CD4-positive, alpha-beta T cell treated with Interferon alpha-2 for 1 hour (primary cell): ENCODE measurements at places on chromosomes 1 and 21.

- no peak for DNase-seq
These were observed 60.4 kb downstream of the CAPN2 start for GRCh38 chr1:223772771-223773160.

DNA sequence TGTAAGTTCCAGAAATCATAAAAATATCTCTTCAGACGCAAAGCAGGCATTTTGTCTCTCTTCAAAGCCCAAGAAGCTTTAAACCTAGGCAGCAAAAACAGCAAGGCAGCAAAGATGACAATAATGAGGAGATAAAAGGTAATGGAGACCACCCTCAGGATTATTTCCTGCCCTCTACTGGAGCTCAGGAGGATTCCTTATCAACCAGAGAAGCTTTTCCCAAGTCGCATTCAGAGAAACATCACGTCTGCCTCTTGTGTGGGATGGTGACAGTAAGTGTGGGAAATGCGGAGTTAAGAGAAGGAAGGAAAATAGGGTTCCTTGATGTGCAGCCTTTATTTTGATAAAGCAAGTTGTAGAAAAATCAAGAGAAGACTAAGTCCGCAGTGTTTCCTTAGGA is 365.8 kb downstream of the RGS7 start:
- DNase-seq, result no peak

- DNase-seq, result no peak
These were observed 39.4 kb upstream of the GADD45A start for GRCh38 chr1:67645495-67646144.

DNA sequence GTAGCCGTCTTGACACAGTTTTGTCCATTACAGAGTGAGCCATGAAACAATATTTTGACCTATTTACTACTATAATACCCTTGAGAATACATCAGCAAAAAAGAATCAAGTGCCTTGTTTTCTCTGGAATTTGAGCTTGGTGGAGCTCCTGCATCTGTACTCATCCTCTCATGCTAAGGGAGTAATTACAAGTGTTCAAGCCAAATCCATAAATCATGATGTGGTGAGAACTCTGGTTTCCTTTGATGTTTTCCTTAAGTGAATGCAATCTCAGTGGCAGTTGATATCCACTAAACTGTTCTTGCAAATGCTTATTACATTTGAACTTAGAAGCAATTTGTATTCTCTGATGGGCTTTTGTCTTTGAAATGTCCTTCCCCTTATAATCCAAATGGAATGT is 824.6 kb upstream of the TMPRSS15 start:
- no peak for DNase-seq

GRCh38 chr1:233654658-233655280 is 40.9 kb downstream of the KCNK1 start:
- no peak for DNase-seq

GRCh38 chr1:53634571-53634979 is 104.4 kb downstream of the GLIS1 start:
- DNase-seq, result no peak

- no peak for DNase-seq
These were observed 16.8 kb downstream of the FLG2 start for GRCh38 chr1:152343006-152343405.

DNA sequence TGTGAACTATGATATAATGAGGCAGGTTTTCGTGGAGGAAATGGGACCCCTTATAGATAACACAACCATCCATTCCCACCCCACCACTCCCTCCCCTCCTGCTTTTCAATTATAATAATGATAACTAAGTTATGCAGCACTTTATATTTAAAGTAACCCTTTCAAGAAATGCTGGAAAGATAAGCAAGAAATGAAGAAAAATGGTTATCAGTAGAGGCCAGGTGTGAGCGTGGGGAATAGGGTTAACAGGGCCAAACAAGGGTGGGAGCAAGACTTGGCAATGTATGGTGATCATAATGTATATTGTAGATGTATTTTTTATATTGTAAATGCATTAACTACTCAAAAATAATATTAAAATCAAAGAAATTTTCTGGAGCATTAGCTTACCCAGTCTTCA is 133.4 kb downstream of the PBX1 start:
- DNase-seq, result no peak

- no peak for DNase-seq
These were observed 141.1 kb downstream of the DISP1 start for GRCh38 chr1:222955964-222956363.

DNA sequence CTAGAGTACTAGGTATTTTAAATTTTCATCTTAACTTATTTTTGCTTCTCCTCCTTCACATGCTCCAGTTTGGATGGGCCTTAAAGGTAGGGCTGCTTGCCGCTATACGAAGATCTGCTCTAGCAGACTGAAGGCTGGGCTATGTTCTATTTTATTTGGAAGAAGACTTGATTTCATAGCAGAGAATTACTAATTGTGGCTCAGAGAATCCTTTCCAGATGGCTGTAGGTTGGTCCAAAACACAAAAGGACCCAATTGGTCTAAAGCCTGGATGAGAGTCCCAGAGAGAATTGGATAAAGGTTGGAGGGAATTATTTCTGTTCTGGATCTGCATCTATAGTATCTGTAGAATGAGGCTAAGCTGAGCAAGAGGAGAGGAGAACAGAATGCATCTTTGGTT is 719.4 kb upstream of the PTBP2 start:
- DNase-seq, result no peak

DNA sequence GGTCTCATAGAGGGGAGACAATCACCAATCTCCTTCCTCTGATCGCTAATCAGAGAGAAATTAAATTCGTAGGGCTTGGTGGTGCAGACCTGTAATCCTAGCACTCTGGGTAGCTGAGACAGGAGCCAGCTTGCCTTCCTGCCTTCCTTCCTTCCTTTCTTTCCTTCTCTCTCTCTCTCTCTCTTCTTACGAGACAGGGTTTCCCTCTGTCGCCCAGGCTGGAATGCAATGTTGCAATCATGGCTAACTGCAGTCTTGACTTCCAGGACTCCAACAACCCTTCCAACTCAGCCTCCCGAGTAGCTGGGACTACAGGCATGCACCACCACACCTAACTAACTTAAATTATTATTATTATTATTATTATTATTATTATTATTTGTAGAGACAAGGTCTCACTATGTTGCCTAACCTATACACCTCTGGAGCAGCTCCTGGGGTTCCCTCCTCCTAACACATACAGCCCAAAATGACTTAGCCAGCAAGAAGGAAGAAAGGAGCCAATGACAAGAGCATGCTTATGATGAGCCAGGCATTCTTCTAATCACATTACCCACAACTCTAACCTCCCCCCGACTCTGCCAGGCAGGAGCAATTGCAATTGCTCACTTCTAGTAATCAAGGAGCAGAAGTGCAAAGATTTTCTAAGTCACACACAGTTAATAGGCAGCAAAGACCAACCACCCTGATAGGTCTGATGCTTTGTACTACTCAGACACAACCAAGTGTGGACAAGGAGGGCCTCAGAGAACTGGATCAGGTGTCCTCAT is 105.4 kb upstream of the F3 start:
- DNase-seq, result no peak

DNA sequence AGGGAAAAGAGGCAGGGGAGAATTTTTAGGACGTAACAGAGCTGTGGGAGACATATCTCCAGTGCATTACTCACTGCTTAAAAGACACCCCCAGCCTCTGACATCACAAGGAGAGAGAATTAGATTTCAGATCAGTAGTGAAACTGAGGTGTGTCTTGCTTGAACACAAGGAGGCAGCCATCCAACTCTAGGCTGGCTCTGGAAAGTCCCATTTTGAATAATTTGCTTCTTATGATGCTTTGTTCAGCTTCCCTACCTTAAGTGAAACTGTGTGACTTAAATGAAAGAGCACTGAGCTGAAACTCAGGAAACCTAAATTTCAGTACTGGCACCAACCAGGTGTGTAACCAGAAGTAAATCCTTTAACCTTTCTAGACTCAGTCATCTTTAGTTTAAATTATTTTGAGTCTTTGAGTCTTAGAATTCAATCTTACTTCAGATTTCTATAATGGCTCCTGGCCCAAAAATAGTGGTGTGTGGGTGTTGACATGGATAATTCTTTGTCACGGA is 251.6 kb upstream of the SGIP1 start:
- peak; percentile 90 for DNase-seq

DNA sequence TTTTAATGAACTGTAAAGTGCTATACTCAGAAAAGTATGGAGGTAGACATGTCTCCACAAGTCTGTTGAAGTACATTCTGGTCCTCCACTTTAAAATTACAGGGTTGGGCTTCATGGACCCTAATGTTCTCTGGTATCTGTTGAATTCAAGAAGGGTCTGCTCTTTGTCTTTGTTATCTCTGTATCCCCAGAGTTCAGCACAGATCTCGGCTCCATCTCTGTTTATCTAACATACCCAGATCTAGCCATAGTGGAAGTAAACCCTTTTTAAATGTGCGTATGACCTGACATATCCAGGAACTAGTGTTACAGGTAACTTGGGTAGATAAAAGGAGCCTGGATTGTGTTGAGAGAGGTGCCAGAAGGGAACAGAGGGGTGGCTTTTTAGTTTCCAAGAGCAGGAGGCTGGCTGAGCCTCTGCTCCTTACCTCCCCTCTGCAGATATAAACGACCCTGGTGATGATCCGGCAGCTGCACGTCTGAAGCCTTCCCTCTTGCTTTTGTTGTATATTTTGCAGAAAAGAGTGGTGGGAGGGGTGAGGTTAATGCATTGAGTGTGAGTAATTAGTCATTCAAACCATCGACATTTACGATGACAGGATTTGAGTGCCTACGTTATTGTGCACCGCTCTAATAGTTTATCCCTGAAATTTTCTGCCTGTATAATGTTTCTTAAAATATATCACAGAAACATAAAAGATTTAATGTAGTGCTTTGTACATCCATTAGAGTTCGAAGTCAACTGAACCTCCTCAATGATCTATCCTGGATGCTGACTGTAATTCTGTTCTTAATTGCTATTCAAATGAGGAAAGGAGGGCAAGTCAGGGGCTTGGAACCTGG is 30.8 kb downstream of the ELAVL4 start:
- DNase-seq, result no peak

DNA sequence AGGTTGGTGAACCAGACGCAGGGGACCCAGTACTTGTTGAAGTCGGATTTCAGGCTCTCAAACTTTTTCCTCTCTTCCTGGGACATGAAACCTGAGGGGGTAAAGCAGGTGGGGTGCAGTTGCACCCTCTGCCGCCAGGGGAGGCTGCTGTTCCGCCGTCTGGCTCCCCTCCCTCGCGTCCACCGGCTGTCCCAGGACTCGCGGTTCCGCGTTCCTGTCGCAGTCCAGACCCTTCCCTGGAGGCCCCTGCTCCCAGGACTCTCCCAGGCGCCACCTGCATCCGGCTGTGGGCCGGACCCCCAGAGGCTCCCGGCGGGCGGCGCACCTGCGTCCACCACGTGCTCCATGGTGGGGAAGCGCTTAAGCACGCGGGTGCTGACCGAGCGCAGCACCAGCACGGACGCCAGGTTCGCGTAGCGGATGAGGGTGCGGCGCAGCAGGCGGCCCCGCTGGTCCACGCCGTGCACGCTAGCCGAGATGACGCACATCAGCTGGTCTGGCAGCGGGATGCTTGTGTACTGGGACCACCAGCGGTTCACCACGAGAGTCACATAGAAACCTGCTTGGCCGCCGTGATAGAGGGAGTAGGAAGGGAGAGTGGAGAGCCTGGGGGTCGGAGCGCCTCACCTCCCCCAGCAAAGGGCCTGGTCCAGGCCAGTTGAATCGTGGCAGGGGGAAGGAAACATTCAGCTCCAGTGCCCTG is 1.7 kb downstream of the BEST4 start:
- peak; percentile 75 for DNase-seq

GRCh38 chr1:236141447-236142252 is 689 bp upstream of the GPR137B start:
- DNase-seq, result no peak

DNA sequence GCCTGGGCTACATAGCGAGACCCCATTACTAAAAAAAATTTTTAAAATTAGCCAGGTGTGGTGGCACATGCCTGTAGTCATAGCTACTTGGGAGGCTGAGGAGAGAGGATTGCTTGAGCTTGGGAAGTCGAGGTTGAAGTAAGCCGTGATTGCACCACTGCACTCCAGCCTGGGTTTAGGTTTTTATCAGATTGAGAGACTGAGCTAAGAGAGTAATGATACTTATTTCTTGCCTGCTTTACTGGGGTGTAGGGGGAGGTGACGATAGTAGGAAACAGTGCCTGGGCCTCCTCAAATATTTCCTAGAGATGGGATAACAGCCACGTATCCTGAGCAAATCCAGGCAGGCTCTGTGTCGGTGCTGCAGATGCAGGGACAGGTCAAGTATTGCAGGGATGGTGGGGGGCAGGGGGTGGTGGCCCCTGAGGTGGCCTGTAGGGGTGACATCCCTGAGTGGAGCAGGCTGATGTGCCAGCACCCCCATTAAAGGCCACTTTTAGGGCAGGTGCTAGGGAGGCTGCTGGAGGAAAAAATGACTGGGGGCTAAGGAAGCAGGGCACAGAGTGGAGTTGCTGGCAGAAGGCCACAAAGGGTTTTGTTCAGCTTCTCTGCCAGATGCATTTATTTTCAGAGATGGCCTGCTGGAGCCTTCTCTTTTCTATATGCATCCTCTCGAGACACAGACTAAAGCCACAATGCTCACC is 130.5 kb downstream of the RHOU start:
- no peak for DNase-seq

- no peak for DNase-seq
These were observed 358.3 kb downstream of the KIF26B start for GRCh38 chr1:245512980-245513578.

DNA sequence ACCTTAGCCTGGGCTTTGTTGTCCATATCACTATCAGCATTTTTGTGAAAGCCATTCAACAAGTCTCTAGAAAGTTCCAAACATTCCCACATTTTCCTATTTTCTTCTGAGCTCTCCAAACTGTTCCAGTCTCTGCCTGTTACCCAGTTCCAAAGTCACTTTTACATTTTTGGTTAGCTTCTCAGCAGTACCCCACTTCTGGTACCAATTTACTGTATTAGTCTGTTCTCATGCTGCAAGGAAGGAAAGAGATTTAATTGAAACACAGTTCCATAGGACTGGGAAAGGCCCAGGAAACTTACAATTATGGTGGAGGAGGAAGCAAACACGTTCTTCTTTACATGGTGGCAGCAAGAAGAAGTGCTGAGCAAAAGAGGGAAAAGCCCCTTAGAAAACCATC is 247.2 kb upstream of the B3GALT2 start:
- DNase-seq, result no peak

GRCh38 chr1:161973924-161974845 is 49.5 kb downstream of the OLFML2B start:
- no peak for DNase-seq

GRCh38 chr1:109993885-109994284 is 9.3 kb downstream of the AHCYL1 start:
- no peak for DNase-seq

GRCh38 chr1:24084050-24084449 is 27.9 kb downstream of the MYOM3 start:
- no peak for DNase-seq

DNA sequence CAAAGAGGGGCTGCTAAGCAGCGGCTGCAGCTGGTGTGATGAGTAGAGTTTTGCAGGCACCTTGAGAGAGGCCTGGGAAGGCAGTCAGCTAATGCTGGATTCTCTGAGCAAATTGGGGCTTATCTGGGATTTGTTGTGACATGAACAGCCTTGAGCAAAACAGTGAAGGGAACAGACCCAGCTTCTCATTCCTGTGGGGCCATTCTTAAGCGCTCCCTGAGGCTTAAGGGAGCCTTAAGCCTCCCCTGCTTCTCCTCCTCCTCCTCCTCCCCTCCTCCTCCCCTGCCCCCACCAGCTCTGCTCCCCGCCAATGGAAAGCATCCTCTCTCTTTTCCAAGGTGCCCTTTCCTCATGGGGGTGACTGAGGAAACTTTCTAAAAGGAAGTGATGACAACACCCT is 21.3 kb downstream of the HMGCS2 start:
- DNase-seq, result no peak

- DNase-seq, result no peak
These were observed 17.8 kb upstream of the TNFSF4 start for GRCh38 chr1:173224949-173225348.
